ENCODE measurements at places on chromosomes 3 and 15.

DNA sequence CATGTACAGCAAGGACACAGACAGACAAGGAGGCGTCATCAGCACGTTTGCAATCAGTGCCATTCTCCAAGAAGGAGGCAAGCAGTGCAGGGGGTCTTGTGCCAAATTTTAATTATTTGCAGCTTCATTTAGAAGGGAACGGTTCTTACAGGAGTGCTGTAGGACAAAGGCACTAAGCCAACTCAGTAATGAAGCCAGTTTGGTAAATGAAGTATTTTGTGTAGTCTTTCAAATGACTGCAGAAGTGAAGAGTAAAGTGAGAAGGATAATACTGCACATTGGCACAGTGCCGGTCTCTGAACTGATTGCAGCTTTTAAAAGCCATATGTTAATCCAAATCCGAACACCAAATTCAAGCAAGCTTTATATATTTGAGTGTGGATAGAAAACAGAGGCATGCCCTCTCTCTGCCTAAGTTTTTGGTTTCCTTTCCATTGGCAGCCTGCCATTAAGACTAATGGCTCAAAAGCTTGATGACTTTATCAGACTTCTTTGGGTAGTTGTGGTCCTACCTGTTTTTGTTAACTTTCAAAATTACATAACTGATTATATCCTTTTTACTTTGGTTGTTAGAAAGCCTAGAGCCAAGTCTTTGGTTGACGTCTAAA, 101.3 kb downstream of the SENP2 start:
- DNase-seq: no peak

DNA sequence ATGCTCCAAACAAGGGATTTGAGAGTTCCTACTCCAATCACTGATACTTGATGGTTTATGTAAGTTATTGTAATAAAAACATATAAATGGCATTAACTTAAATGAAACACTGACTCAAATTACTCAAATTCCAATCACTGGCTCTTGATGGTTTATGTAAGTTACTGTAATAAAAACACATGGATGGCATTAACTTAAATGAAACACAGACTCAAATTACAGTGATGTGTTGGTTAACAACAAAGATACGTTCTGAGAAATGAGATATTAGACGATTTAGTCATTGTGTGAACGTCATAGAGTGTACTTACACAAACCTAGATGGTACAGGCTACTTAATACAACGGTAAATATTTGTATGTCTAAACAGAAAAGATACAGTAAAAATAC, 6.6 kb downstream of the MOBP start:
- DNase-seq: no peak

GRCh38 chr3:105480768-105481167, 114.1 kb downstream of the ALCAM start:
- DNase-seq: no peak

DNA sequence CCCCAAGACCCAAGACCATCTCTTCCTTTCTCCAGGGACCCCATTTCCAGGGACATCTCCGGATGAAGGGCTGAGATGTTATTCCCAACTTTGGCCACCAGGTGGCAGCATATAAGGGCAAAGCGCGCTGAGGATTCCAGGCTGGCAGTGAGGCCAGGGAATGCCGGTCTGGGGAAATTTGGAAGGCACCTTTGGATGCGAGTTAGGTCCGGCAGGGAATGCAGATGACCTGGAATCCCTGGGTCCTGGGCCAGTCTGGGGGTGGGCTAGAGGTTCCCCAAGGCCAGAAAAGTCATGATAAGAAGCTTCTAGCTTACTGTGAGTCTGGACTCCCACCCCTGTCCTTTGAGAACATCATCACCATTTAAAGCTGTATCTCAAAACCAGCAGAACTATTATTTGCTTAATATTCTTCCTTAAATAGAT, 1.6 kb upstream of the CHST13 start:
- DNase-seq: peak; percentile 64

DNA sequence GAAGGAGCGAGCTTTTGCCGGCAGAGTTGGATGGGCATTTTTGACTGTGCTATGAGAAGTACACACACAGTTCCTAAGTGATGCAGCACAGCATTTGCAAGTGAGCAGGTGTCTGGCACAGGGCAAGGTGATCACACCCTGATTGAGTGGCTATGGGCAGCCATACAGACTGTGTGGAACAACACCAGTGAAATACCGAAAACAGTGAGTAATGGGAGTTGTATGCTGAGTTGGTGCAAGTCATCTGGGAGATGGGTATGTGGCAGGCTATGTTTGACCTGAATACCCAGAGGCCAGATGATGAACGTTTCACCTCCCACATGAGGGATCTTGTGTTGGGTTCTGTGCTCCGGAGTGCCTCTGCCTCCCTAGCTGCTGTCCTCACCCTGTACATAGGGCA, 53.5 kb upstream of the TIPARP start:
- no peak for DNase-seq

GRCh38 chr3:65901226-65901625, 137.5 kb downstream of the MAGI1 start:
- DNase-seq: no peak

GRCh38 chr3:58079773-58080172, 71.6 kb downstream of the FLNB start:
- DNase-seq: no peak

GRCh38 chr15:79171320-79172031, 80.9 kb upstream of the RASGRF1 start:
- DNase-seq: no peak

DNA sequence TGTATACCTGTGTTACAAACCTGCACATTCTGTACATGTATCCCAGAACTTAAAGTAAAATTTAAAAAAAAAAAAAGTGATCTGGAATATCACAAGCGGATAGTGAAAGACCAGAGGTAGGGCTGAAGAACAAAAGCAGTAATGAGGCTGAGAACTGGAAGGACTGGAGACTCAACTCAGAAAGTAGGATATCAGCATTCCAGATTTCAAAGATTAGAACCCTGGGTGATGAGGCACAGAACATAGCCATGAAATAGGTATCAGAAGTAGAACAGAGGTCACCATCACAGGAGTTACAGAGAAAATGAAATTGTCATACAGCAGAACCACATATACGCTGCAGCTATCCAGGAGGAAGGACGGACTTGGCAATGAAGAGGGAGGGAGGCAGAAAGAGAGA, 56.1 kb downstream of the ACAP2 start:
- DNase-seq: no peak
